ENCODE measurements at places on chromosomes 2 and 18.

DNA sequence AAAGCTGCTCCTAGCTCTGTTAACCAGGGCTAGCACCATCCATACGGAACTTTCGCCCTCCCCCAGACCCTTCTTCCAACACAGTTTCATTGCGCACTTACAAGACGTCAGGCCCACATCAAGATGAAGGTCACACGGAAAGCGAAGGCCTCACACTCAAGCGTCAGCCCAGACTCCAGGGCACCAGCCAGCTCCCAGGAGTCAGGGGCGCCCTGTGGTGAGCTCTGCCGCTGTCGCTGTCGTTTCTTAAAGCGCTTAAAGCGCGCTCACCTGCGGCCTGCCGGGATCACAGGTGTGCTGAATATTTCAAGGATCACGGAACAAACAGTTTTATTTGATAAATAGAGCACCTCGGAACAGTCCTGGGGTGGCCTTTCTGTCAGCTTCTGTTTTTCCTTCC lies 163.1 kb downstream of the CDH20 start:
- DNase-seq = no peak

DNA sequence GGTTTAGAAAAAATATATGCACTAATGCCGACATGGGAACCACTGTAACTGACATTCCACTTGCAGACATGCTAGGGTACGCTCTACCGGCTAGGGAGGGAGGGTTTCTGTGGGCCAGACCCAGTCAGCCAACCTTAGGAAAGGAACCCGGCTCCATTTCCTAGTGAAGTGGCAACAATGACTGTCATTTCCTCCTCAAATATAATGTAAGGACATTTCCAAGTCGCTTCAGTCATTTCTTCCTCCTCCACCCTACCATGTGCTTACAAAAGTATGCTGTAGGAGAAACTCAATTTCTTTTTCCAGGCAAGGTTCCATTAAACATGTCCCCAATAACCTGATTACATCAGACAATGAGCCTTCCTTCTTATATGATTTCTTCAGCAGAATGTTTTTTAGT lies 64.3 kb upstream of the PSMD14 start:
- DNase-seq = no peak

DNA sequence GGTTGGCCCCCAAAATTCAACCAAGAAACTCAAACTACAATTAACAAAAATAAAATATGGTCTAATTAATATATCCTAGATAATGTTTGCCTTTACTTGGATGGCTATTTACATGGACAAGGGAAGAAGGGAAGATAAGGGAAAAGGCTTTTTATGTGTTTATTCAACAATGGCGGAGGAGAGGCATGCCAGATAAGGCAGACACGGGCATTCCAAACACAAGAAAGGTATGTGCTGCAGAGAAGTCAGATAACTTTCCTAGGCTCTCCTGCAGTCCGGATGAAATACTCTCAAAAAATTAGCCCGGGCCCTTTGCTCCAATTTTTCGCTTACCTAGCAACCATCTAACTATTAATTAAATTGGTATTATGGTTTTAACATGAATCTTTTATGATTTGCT lies 5.1 kb upstream of the TTR start:
- no peak for DNase-seq

DNA sequence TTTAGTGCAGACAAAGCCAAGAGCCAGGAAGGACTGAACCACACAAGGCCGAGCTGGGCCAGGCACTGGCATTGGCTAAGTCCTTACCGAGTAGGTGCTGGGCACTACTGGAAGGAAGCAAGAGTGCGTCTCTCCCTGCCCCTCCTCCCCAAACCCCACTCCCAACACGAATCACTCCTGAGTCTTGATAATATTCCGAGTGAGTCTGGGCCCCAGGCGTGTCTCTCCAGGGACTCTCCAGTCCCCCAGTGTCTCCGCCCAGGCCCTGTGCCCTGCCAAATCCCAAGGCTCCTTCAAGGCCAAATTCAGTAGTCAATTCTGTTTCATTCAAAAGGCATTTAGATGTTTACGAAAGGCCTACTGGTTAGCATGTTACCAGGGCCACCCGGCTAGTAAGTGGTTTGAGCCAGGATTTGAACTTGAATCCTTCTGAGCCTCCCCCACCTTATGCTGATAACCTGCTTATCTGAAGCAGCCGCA lies 82.8 kb downstream of the GLI2 start:
- no peak for DNase-seq

DNA sequence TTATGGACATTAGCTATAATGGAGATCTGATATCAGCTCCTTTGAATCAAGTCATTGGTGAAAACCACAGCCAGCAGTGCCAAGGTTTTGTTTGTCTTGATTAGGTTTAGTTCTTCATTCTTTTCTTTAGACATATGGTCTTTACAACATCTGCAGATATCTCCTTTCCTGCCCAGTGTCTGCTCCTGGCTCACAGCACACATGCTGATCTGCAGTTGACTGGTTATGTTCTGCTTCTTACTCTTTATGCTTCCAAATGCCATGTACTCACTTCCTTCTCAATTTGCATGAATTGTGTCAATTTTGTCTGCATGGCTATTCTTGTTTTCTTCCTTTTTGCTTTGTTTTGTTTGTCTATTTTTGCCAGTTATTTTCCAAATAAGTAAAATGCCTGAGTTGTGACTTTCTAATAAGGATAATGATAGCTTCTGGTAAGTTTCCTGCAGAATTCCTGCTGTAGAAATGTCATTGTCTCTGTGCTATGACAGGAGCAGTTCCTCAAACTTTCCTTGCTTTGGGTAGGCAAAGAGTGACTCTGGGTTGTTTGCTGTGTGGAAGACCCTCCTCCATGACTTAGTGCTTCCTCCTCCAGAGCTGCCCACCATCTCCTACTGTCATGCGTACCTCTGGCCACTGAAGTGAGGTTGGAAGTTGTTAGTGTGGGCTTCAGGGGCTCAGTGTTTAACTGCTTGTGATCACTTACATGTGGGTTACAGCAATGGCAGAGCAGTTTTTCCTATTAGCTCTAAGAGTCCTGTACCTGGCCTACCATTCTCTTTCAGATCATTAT lies 8.2 kb downstream of the ARHGAP25 start:
- no peak for DNase-seq

DNA sequence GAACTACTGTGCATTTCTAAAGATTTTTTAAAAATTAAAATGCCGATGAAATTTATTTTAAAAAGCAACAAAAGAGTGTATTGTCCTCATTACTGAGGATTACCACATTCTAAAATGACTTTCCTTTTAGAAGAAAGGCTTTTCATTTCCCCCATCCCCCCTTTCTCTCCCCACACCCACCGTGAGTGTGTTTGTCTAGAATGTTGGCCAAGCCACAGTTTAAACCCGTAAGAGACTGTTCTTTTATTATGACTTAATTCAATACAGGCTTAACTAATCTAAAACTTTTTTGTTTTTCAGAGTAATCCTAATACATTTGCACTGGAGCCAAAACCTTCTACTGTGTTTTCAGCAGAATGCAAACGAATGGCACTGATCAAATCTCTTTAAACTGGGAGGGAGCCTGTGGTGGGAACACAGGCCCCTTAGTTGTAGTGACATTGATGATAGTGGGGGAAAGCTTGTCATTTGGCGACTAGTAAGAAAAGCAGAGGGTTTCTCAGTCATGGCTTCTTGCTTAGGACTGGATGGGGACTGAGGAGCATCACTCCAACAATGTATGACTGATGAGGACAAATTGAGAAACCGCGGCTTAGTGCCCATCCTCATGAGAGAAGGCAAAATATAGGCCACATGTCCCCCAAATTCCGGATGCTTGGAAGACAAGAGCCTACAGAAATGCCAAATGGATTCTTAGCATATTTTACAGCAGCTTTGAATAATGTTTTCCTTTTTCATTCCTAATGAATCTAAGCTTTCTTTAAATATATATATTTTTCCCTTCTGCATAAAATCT lies 154.0 kb upstream of the SMIM21 start:
- no peak for DNase-seq

- DNase-seq = no peak
These were observed 20.8 kb downstream of the KCNF1 start for GRCh38 chr2:10932345-10933151.

GRCh38 chr2:163692081-163692480 lies 43.7 kb downstream of the FIGN start:
- no peak for DNase-seq

DNA sequence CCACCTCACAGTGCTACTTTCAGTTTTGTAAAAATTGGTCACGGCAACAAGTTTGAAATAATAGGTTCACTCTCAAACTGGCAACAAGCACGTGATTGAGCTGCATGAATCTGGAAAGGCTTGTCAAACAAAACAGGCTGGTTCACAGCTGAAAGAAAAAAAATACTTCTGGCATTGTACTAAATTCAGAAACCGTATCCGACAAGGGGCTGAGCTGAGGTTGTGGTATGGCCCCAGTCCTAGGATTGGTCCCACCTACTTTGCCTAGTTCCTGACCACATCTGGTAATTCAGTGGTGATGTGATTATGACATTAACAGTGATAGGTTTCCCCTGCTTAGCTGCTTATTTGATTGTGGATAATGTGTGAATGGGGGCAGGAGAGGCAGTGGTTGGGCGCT lies 326.5 kb upstream of the THUMPD2 start:
- no peak for DNase-seq

GRCh38 chr2:128196471-128196931 lies 105.5 kb downstream of the UGGT1 start:
- DNase-seq = no peak

GRCh38 chr2:222965555-222965954 lies 86.4 kb upstream of the KCNE4 start:
- no peak for DNase-seq

DNA sequence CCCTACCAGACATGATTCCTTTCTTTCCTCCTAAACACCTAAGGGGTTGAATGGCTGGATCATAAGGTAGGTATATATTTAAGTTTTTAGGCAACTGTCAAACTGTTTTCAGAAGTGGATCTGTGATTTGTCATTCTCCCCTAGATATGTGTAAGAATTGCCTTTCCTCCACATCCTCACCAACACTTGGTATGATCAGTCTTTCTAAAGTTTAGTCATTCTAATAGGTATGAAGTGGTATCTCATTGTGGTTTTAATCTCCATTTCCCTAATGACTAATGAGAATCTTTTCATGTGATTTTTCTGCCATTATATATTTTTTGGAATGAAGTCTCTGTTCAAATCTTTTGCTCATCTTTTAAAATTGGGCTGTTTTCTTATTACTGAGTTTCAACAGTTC lies 122.1 kb downstream of the TFCP2L1 start:
- no peak for DNase-seq

DNA sequence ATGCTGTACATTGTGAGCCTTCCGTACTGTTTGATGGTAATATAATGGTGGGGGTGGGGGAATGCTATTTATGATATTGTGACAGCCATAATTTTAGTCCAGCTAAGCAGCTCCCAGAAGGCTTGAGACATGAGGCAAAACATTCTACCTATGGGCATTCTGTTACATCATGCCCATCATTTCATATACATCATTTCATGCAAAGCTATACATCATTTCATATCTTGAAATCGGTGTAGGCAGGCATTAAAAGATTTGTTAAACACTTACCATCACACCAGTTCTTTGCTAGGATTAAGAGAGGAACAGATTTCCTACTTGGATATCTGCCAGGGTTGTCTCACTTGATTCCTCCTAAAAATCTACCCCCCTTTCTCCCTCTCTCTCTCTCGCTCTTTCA lies 84.5 kb downstream of the COL5A2 start:
- DNase-seq = no peak

- DNase-seq = no peak
These were observed 286.8 kb downstream of the ARL6IP6 start for GRCh38 chr2:153005071-153005730.

DNA sequence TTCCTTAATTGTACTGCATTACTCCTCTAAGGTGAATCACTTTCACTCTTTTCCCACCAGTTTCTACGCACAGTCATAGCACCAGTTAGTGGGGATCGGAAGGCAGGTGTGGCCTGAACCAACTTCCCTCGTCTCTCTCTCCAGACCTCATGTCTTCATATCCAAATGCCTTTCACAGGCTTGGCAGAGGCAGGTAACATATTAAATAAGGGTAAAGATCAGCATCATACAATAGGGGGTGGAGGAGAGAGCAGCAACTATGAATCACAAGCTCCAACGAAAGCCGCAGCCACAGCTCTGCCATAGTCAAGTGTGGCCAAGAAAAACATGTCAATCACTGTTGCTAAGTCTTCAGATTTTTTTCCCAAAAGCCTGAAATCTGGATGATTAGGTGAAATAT lies 40.3 kb downstream of the AP1S3 start:
- DNase-seq = no peak

- DNase-seq = no peak
These were observed 30.9 kb upstream of the DOCK10 start for GRCh38 chr2:225073198-225073597.

DNA sequence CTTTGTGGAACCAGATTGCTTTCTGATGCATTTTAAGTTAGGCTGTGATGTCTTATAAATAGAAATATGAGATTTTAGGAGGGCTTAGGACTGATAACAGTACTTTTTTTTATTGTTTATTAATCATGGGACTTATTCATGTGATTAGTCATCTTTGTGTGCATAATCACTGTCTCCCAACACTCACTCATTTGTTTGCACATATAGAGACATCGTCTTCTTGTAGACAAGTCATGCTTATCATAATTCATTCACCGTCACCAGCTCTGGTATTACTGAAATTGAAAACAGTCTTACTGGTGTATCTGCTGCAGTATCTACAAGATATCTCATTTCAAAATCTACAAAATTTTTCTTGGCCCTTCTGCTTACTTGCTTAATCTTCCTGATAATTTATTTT lies 45.8 kb downstream of the WDR7 start:
- no peak for DNase-seq

DNA sequence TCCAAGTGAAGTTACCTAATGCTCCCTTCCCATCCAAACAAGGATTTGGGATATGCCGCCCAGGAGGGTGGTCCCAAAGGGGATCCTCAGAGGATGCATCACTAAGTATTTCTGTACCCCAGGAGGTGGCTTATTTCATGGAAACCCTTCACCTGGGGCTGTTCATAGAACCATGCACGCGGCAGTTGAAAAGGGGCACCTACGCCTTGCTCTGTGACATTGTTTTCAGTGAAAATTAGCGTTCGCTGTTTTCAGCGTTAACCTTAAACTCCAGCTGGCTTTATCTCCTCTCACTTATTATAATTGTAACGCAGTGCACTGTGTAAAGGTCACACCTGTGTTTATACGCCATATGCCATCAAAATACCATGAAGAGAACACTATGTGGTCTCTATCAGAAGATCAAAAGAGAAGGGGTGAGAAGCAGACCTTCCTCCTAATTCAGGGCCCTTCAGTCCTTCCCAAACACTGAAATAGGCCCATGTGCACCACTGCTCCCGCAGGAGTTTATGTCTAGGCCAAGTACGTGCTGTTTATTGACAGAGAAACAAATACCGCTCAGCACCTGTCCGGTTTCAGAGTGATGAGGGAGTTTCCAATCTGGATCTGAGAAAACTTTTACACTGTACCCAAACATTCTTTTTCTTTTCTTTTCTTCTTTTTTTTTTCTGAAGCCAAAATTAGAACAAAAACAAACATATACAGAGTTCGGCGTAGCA lies 162.1 kb downstream of the BCL2 start:
- DNase-seq = peak; percentile 57

DNA sequence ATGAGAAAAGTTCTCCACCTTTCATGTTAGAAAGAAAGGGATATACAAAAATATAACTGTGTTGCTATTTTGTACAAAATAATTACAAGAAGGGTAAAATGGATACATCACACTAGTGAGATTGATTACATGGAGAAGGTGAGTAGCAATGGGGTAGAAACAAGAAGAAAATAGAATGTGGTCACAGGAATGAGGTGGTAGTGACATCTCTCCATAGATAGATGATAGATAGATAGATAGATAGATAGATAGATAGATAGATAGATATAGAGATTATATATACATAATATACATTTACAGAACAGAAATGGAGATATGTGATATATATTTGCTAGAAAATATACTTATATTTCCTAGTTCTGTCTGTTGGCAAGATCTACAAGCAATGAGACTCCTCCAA lies 95.3 kb upstream of the RGPD4 start:
- DNase-seq = no peak

Measured in CD4-positive, alpha-beta T cell treated with Interleukin-15 for 1 hour (primary cell).